Activated CD4-positive, CD25-positive, alpha-beta regulatory T cell treated with anti-CD3 and anti-CD28 coated beads, Interleukin-2, amount 50 U/mL, for 16 hours (primary cell): ENCODE measurements at places on chromosomes 16 and 17.

DNA sequence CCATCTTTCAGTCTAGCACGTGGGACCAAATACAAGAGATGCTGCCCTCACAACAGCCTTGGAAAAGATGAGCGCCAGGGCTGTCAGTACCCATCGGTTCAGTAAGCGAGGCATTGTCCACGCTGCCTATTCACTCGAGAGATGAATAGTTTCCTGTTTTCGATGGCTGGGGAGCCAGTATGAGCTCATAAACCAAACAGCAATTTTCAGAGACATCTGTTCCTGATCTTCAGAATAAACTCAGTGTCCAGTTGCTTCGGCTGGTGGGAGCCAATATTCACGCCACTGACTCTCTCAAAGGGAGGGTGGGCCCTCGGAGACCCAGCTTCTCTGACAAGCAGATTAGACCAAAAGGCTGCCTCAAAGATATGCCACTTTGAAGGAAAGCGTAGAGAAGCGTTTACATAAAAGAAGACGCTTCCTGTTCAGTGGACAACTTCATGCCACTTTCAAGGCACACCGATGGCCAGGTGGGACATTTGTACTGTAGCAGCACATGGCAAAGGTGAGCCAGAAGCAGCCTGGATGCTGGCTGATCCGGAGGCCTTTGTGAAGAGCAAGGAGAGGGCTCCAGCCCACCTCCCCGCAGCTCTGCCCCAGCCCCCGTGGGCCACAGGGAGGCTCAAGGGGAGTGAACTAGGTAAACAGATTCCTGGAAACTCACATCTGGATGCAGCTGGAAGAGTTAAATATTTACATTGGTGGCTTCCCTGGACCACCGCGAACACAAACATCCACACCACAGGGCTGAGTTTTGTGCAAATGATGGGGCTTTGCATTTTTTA, 6.0 kb downstream of the TIMM22 start:
- DNase-seq: no peak

DNA sequence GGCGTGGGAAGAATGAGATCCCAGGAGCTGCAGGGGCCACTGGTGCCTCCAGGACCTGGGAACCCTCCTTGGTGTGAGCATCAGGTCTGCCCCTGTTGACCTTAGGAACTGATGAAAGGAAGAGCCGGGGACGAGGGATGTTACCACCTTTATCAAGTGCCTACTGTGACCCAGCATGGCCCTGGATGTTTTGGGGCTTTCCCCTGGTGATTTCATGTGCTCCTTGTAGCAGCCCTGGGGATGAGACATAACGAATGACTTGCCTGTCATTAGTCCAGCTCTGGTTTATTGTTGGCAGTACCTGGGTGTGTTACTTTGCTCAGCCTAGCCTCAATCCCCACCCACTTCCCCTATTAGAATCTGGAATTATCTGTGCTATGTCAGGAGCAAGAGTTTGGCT, 39.9 kb downstream of the WSCD1 start:
- no peak for DNase-seq

GRCh38 chr16:10992797-10993196, 48.4 kb downstream of the CLEC16A start:
- DNase-seq: no peak

DNA sequence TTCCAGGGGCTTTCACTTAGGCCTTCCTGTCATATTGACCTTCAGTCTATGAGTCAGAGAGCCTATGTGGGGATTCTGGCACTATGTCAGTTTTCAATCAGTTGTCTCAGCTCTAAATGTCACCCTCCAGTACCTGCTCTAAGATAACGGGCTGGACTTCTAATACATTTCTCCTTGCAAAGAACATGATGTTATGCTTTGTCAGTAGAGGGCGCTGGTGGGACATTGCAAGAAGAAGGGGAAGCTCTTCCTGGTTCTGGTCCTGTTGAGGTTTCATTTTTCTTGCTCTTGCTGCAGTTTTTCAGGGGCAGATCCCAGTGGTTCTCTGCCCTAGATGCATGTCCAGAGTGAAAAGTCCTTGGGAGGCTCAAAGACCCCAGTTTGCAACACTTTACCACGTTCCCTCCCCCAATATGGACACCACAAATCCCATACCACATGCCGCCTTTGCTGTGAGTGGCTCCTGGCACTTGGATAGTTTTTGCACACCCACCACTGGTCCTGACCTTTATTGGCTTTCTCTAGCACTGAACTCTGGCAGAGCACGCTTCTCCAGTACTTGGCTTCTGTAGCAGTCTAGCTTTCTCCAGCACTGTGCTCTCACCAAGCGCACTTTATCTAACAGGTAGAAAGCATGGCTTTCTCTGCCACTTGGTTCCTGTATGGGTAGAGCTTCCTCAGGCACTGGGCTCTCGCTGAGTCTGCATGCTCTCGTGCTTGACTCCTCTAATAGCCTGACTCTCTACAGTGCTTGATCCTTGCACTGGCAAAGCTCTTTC, 49.0 kb downstream of the BCL7C start:
- DNase-seq: peak; percentile 69

GRCh38 chr16:61233713-61234112, 802.5 kb downstream of the CDH8 start:
- no peak for DNase-seq

DNA sequence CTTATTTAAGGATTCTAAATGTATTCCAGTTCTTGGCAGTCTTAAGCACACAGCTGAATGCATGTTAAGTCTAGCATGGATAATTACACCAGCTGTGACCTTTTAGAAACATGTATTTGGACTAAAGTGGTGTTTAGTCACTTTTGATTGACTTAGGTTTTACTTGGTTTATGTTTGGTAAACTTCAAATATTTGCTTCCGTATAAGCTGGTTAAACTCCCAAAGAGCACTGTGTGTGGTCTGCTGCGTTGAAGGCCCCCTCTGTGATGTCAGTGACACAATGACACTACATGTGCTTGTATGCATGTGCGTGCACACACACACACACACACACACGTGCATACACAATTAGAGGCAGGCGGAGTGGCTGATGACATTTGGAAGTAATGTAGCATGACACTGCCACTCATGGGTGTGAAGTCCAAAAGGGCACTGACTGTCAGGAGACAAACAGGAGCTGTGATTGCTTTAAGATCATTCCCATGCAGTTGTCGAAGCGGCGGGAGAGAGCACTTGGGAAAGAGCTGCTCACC, 156.1 kb upstream of the CDH13 start:
- DNase-seq: no peak

DNA sequence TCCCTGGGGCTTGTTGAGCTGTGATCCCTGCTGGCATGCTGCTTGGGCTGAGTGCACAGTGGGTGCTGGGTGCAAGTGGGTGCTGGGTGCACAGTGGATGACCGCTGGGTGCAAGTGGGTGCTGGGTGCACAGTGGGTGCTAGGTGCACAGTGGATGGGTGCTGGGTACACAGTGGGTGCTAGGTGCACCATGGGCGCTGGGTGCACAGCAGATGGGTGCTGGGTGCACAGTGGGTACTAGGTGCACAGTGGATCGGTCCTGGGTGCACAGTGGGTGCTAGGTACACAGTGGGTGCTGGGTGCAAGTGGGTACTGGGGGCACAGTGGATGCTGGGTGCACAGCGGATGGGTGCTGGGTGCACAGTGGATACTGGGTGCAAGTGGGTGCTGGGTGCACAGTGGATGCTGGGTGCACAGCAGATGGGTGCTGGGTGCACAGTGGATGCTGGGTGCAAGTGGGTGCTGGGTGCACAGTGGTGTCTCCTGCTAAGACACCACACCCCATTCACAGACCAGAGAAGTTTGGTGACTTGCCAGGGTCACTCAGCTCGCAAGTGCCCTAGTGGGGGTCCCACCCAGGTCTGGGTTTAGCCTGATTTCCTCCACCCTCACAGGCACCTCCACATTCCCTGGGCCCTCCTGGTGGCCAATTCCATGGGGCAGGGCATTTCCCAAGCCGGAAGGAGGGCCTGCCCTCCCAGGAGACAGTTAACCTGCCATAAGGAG, 33.5 kb downstream of the ZFPM1 start:
- no peak for DNase-seq

GRCh38 chr16:19737306-19738038, 19.4 kb downstream of the IQCK start:
- DNase-seq: no peak

DNA sequence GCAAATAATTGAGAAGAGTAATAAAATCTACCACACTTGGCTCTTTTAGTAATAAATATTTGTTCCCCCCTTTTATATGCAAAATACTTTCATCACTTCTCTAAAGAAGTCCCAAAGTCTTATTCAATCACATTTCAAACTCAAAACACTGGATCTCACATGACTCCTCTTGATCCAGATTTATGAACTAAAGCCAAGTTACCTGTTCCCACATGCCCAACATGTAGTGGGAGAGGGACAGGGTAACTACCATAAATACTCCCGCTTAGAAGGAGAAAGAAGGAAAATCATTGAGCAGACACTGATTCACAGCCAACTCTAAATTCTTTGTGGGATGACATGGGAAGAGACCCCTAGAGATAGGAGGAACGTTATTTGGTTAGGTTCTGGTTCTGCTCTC, 64.9 kb upstream of the PMFBP1 start:
- no peak for DNase-seq

- no peak for DNase-seq
Measured at GRCh38 chr16:15636392-15636873, 6.5 kb downstream of the MARF1 start.

GRCh38 chr17:76407509-76407908, 23.1 kb downstream of the SPHK1 start:
- no peak for DNase-seq

- no peak for DNase-seq
Measured at GRCh38 chr17:19897903-19898302, 30.2 kb upstream of the ULK2 start.

GRCh38 chr16:7640334-7640733, 307.7 kb downstream of the RBFOX1 start:
- no peak for DNase-seq

- DNase-seq: no peak
Measured at GRCh38 chr17:39151150-39151942, at the start of gene PLXDC1. TSS of gene PLXDC1 (minus strand) at chr17:39151637. CDS start at chr17:39151437, 200 bp downstream.

- no peak for DNase-seq
Measured at GRCh38 chr17:34311291-34311690, 7.9 kb upstream of the CCL8 start.

DNA sequence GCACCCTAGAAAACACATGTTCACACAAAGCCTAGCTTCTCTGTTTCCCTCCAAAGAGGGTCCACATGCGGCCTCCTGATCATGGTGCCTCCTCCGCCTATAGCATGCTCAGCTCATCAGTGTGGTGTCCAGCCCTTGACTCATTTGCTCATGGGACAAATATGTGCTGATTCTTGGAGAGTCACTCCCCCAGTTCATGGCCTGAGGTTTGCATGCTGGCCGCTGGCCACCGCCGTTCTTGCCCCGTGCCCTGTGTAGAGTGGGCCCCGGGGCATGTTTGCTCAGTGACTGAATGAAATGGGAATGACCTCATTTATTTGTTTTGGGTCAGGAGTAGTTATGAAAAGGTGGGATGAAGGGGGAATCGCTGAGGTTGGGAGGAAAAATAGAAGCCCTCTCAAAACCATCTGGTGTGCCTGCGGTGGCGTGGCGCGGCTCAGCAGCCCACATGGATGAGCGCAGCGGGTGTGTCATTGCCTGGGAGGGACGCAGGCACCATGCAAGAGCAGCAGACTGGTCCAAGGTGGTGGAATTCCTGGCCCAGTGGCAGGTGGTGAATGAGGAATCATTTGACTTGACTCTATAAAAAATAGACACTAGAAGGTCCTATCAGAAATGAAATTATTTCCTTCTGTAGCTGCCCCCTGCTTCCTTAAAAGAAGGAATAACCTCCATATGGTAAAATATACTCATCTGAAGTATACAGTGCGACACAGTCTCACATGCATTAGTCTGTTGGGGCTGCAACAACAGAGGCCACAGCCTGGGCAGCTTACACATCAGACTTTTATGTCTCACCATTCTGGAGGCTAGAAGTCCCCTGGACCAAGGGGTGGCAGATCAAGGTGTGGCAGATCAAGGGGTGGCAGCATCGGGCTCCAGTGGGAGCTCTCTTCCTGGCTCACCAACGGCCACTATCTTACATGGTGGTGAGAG, 31.7 kb downstream of the CRISPLD2 start:
- DNase-seq: no peak

DNA sequence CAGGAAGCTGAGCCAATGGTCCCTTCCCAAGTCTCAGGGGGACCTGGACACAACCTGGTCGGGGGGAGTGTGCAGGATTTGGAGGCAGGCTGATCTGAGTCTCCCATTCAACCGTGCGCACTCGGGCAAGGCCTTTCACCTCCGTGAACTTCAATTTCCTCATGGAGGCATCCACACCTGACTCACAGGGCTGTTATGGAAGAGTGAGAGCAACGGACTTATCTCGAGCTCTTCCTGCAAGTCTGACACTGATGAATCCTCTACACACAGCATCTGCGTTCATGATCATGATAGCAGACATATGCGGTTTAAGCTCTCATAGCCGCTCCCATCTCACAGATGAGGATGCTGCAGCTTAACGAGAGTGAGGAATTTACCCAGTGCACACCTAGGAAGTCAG, 21.6 kb downstream of the TIMM22 start:
- DNase-seq: no peak

DNA sequence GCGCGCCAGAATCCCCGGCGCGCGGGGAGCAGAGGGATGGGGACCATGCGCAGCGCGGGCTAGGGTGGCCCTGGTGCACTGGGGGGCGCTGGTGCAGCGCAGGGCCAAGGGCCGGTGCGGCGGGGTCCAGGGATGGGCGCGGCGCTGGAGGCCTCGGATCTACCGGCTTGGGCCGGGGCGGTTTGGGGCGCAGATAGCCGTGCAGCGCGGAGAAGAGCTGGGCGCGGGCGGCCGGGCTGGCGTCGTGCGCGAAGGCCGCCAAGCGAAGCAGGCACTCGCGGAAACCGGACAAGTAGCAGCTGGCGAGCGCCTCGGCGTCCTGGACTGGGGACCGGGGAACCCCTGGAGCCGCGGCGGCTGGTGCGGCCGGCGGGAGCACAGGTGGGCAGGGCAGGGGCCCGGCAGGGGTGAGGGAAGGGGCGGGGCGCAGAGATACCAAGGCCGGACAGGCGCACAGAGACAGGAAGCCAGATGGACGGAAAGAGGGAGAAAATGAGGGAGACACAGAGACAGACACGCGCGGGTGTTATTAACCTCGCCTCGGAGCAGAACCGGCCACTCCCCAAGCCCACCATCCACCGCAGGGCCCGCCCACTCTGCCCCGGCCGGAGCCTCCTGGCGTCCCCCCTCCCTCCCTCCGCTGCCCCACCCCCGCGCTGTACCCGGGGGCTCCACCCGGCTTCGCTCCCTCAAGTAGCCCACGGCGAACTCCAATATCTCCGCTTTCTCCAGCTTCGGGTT, 2.1 kb downstream of the HES7 start:
- no peak for DNase-seq

DNA sequence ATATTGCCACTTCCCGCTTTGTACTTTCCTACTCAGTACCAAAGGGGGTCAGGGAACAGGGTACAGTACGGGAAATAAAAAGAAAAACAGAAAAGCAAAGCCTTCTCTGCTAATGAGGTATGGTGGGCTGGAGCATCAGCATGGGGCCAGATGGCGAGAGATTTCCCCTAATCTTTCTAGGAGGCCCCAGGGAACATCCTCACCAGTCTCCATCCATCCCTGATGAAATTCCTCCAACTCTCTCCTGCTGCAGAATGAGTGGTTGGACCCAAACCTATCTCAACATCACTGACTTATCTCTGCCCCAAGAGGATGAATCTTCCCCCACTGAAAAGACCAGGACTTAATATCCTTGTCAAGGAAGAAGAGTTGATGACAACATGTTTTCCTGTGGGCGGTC, 185.6 kb downstream of the C16orf78 start:
- DNase-seq: no peak
